ENCODE measurements at places on chromosomes 6 and 20.

GRCh38 chr6:161761966-161762365 is 488.1 kb upstream of the AGPAT4 start:
- no peak for DNase-seq

- no peak for DNase-seq
These were observed 78.0 kb downstream of the COL21A1 start for GRCh38 chr6:56169366-56169765.

GRCh38 chr20:49471397-49471796 is 11.1 kb downstream of the KCNB1 start:
- no peak for DNase-seq

GRCh38 chr20:37700301-37700700 is 6.5 kb downstream of the CTNNBL1 start:
- DNase-seq: no peak

DNA sequence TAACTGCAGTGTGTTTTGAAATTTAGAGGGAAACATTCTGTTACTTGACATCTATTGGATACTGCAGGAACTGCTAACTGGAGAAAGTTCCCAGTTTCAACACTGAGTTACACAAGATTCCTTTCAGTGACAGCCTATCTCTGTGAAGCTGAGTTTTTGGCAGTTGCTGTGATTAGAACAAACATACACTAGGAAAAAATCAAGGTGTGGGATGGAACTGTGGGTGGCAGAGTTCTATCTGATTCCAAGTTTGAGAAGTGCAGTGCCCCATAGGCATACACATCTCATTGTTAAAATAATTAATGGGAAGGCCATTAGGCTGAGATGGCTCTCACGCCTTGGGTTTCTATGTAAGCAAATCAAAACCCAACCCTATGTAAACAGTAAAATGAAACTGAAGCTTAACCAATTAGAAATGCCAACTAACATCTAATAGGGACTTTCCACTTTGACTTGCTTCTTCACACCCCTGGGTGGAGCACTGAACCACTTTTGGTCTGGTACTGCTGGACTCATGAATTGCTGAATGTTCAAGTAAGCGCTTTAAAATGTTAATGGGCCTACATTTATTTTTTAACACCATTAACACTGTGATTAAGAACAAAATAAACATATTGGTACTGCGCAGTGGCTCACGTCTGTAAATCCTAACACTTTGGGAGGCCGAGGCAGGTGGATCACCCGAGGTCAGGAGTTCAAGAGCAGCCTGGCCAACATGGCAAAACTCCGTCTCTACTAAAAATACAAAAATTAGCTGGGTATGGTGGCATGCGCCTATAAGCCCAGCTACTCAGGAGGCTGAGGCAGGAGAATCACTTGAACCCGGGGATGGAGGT is 55.2 kb upstream of the TBC1D7 start:
- DNase-seq: no peak

GRCh38 chr20:710780-711450 is 35.3 kb upstream of the SCRT2 start:
- DNase-seq: no peak

DNA sequence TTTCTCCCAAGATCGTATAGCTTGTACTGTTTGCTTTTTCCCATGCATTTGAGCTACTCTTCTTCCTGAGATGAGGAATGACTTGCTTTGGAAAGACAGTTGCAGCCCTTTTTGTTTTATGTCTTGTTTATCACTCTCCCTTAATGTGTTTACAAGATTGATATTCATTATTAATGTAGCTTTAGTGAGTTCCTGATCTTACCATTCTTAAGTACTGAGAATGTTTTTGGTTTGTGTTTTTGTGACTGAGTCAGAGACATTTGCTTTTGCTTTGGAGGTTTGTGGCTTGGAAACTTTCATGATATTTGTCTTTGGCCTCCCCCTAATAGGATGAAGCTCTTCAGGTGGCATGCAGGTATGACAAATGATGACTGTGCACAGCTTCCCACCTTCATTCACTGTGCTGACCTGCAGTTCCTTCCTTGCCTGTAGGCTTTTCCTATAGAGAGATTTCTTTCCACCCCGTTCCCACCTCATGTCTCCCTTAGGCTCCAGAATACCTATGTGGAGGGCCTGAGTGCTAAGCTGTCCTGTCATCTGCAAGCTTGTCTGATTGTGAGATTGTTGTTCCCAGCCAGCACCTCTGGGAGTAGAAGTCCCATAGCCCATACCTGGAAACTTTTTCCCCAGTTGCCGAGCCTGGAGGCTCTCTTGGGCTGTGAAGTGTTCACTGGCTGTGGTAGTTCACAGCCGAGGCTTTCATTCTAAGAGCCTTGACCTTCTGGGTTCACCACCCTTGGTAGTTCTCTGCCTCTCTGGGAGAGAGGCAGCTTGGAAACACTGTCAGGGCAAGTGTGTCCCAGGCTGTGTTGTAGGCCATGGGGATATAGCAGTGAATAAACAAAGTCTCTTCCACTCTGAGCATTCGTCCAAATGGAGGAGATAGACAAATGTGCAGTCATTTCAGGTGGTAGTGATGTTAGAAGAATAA is 27.1 kb downstream of the CDS2 start:
- DNase-seq: no peak

- DNase-seq: no peak
These were observed 311.2 kb downstream of the ESR1 start for GRCh38 chr6:152118678-152119077.

DNA sequence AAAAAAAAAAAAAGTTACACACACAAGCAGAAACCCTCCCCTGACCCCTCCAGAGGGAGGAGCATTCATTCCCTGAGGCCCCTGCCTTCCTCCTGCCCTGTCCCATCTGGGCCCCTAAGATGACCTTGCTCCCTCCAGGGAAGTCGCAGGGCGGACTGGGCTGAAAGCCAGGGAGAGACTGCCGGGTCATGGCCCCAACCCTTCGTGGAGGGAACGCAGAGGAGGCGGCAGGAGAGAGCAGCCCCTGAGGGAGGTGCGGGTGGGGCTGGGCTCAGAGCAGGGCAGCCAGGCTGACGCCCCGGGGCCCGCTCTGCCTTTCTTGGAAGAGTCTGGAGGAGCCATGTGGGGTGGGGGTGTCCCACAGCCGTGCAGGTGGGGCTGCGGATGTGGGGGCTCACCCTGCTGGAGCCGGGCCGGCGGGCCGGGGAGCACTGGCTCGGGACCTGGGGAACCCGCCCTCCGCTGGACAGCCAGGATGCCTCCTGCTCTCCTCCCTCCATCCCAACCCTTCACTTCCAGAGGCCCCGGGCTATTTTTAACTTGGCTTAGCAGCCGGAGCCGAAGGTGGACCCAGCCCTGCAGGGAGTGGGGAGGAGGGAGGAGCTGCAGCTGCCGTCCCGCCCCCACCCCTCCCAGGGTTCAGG is 15.0 kb upstream of the ABHD16B start:
- no peak for DNase-seq

GRCh38 chr6:41964201-41964887 is 22.7 kb upstream of the CCND3 start:
- DNase-seq: no peak

GRCh38 chr6:137076277-137077068 is 31.7 kb upstream of the IL20RA start:
- peak; percentile 17 for DNase-seq

- no peak for DNase-seq
These were observed 69.4 kb upstream of the CLDN20 start for GRCh38 chr6:155194399-155194798.

DNA sequence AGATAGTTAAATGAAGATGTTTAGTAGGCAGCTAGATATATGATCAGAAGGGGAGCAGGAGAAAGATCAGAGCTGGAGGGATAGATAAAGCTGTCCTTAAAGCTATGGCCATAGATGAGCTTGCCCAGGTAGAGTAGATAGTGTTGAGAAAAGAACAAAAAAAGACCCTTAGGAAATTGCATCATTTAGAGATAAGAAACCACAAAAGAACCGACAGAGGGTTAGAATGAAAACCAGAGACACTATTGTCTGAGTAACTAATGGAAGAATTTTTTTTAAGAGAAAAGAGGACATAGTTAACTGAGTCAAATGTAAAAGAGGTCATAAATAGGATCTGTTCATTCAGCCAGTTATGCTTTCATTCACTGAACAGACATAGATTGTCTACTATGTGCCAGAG is 101.8 kb downstream of the TNFAIP3 start:
- no peak for DNase-seq

DNA sequence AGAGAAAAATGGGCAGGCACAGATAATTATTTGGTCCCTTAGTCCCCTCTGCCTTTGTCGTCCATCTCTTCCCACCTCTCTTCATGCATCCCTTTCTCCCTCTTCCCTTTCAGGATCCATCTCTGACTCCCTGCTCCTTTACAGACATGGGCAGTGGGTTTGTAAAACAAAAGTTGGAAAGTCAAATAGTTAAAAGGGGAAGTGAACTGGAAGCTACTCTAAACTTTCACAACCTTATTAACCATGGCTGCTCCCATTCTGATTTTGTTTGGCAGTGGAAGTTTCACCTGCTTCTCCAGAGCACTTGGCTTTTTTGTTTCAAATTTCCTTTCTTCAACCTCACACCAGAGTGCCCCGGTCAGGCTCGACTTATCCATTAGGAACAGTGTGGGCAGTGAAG is 1.2 kb downstream of the HLA-DQA2 start:
- no peak for DNase-seq

- DNase-seq: no peak
These were observed 21.3 kb upstream of the CEP43 start for GRCh38 chr6:166977621-166978525.

- DNase-seq: no peak
These were observed 44.8 kb downstream of the PMEPA1 start for GRCh38 chr20:57664924-57665588.

- DNase-seq: no peak
These were observed 39.2 kb upstream of the TLDC2 start for GRCh38 chr20:36836591-36837269.

DNA sequence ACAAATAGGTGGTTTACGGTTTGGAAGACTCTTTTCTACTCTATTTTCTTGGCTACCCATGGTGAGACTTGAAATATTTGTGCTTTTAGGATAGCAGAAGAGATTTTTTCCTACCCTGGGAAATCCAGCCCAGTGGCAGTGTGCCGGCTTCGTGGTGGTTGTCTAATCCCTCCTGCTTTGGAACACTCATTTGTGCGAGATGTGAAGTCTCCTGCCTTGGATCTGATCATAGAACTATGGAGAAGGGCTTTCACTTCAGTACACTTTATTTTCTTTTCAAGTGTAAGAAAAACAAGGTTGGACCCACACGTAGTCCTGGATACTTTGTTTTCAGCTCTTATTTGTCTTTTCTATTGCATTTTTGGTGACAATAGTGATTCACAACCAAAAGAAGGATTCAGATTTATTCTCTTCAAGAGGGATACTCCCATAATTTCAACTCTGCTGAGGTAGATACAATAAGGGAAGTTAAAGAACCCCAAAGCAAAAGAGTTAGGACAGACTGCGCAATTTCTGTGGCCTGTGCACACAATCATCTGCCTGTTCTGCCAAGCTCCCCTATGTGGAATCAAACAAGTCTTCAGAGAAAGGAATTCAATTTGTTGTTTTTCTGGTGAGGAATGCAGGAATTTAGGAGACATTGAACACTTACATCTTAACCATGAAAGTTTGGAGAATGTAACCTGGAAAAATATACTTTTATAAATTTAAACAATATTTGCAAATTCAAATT is 413.2 kb downstream of the GJA1 start:
- no peak for DNase-seq

GRCh38 chr6:109008537-109009235 is 86.0 kb downstream of the SESN1 start:
- peak; percentile 5 for DNase-seq

DNA sequence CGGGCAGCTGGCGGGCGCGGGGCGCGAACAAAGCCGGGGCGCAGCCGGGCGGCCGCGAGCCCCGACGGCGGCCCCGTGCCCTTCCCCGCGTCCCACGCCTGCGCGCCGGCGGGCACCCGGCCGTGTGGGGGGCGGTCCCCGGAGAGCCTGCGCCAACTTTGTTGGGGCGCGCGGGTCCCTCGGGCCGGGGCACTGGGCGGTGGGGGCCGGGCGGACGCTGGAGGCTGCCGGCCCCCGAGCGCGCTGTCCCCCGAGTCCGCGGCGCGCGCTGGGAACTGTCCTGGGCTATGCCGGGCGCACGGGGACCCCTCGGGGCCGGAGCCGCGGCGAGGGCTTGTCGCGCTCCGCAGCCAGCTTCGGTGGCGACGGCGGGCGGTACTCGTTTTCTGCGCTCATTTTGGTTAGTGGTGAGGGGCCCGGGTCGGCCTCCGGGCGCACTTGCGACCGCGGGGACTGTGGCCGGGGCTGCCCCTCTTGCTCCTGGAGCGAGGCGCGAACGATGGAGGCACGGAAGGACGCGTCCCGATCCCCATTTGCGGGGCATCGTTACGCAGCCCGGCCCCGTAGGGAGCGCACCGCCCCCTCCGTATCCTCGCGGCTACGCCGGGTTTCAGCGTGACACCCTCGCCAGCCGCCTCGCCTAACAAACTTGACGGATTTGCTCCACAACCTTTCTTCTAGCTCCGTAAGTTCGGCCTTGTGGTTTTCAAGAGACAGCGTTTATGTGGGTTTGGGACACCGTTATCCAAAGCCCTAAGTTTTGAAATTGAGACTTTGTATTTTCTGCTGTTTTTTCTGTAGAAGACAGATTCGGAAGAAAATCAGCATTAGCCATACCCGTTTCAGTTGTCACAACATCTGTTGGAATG is 622 bp downstream of the SS18L1 start:
- DNase-seq: no peak

DNA sequence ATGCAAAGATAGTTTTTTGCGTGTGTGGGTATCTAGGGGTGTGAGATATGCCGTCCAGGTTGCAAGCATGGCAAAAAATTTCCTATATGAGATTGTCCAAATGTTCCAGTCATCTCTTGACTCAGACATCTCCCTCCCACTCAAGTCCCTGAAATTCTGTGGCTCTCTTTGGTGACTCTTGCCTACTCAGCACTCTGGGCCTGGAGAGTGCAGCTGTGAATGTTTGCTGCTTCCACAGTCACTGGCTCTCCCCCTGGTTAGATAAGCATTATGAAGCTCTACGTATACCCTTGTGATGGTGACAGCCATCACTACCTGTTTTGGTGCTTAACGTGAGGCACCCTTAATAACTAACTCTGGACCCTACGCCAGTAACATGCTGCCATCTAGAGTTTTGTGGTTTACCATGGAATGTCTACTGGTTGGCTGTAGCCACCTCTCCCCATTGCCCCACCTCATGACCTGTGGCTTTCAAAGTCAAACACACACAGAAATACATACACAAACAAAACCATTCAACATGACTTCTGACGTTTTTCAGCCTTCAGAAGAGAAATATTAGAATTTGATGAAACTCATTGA is 621.9 kb upstream of the CITED2 start:
- DNase-seq: no peak

GRCh38 chr6:137910424-137910834 is 43.4 kb downstream of the TNFAIP3 start:
- DNase-seq: no peak

GRCh38 chr6:16238057-16238962 is at the start of gene GMPR:
GMPR (plus strand) TSS chr6:16238587; CDS start chr6:16238694, 107 bp downstream.
- no peak for DNase-seq

GRCh38 chr6:41966961-41967311 is 25.3 kb upstream of the CCND3 start:
- no peak for DNase-seq

Data from NCI-H187 (cell line).